ENCODE measurements at places on chromosomes 6 and 20.
A peak's percentile ranks its signal among the peaks of the same experiment; 100 is the strongest.

- peak; percentile 32 for DNase-seq
These were observed 297.9 kb downstream of the UTRN start for GRCh38 chr6:144582939-144583613.

- DNase-seq, result no peak
These were observed 17.1 kb upstream of the IGF2R start for GRCh38 chr6:159951772-159952171.

GRCh38 chr6:113526553-113526952, 330.6 kb upstream of the MARCKS start:
- no peak for DNase-seq

- DNase-seq, result no peak
These were observed 44.6 kb downstream of the DPPA5 start for GRCh38 chr6:73309535-73309784.

- DNase-seq, result no peak
These were observed 26.0 kb downstream of the FAM229B start for GRCh38 chr6:112113431-112113830.

DNA sequence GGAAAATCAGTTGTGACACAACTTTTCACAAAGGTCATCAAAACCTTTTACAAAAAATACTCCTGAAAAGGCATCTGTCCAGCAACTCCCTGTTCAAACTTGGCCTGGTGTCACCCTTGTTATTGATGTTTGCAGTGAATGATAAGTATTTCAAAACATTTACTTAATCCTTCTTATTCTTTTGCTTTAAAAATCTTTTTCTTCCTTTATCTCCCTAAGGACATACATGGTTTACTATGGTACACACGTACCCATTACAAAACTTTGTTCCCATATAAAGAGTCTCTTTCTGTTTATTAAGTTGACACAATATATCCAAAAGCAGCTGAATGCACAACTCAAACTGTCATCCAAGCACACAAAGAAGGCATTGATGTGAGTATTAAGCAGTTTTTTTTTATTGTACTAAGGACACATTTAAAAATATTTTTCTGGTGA, 17.5 kb downstream of the GSTA2 start:
- no peak for DNase-seq

- DNase-seq, result peak; percentile 26
These were observed 236.3 kb upstream of the ZNF217 start for GRCh38 chr20:53829724-53830521.

- DNase-seq, result peak; percentile 40
These were observed 21.5 kb downstream of the COL9A3 start for GRCh38 chr20:62838128-62838891.

DNA sequence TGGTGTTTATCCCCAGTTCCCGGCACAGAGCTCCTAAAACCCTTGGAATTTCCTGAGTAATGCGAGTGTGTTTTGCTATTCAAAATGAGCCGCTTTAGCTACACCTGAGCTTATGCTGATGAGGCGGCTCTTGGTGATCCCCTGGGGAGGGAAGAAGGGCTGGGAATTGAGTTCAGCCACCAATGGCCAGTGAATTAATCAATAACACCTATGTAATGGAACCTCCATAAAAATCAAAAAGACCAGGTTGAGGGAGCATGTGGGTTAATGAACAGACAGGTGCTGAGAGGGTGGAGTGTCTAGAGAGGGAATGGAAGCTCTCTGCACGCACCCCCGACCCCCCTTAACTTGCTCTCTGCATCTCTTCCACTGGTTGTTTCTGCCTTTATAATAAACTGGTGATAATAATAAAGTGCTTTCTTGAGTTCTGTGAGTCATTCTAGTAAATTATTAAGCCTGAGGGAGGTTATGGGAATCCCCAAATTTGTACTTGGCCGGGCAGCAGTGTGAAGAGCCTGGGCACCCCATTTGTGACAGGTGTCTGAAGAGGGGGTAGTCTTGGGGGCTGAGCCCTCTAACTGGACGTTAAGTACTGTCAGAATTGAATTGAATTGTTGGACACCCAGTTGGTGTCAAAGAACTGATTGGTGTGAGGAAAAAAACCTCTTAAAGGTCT, 24.6 kb upstream of the SERPINB1 start:
- no peak for DNase-seq

- peak; percentile 56 for DNase-seq
These were observed 94.2 kb downstream of the RREB1 start for GRCh38 chr6:7201732-7202541.

GRCh38 chr20:39222101-39222500, 260.0 kb downstream of the DHX35 start:
- DNase-seq, result no peak

GRCh38 chr6:159805440-159806020, 5.5 kb downstream of the PNLDC1 start:
- no peak for DNase-seq

GRCh38 chr6:138278326-138278725, 60.0 kb upstream of the PBOV1 start:
- DNase-seq, result no peak

- DNase-seq, result no peak
These were observed 97.4 kb downstream of the TMEM170B start for GRCh38 chr6:11634948-11635347.

GRCh38 chr6:73542891-73543290, 22.1 kb upstream of the EEF1A1 start:
- DNase-seq, result no peak

GRCh38 chr6:148448369-148449012, 105.9 kb downstream of the SASH1 start:
- no peak for DNase-seq

DNA sequence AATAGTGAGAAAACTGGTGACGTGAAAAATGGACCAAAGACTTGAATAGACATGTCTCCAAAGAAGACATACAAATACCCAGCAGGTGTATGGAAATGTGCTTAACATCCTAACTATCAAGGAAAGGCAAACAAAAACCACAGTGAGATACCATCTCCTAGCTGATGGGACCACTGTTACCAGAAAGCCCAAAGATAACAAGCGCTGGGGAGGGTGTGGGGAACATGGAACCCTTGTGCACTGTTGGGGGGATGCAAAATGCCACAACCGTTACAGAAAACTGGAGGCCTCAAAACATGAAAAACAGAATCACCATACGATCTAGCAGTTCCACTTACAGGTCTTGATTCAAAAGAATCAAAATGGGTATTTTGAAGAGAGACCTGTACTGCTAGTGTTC, 19.8 kb upstream of the RBM38 start:
- DNase-seq, result no peak

DNA sequence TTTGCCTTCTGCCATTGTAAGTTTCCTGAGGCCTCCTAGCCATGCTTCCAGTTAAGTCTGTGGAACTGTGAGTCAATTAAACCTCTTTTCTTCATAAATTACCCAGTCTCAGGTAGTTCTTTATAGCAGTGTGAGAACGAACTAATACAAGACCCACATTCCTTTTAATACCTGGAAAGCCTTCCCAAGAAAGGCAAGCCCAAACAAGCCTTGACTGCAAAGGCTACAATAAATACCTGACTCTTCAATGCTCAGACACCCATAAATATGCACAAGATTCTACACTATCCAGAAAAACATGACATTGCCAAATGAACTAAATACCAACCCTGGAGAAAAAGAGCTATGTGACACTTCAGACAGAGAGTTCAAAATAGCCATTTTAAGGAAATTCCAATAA, 338.8 kb downstream of the HAO1 start:
- no peak for DNase-seq

DNA sequence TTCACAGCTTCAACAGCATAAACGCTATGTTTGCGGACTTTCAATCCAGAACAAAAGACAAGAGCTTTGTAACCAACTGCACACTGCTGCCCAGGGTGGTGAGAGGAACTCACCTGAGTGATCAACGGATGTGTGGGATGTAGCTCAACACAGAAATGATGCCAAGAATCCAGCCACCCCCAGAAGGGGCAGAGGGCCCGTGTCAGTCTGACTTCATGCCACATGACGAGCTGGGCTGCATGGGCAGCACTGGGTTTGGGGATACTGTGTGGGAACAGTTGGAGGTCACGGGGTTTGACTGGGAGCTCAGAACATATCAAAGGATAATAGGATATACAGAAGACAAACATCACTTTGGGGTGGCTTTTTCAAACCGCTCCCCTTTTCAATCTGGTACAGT, 79.4 kb upstream of the TRAF3IP2 start:
- no peak for DNase-seq

DNA sequence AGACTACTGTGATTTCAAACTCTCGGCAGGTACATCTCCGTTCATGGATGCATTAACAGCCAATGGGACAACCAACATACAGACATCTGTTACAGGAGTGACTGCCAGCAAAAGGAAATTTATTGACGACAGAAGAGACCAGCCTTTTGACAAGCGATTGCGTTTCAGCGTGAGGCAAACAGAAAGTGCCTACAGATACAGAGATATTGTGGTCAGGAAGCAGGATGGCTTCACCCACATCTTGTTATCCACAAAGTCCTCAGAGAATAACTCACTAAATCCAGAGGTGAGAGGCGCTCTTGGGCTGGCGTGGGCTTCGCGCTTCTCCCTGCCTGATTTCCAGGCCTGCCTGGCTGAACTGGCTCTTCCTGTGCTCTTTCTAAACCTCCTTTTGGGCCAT, 68.4 kb downstream of the RPP40 start:
- no peak for DNase-seq

- no peak for DNase-seq
These were observed 28.4 kb downstream of the COL19A1 start for GRCh38 chr6:69894578-69895347.

- no peak for DNase-seq
These were observed 171.1 kb downstream of the ADAT2 start for GRCh38 chr6:143279385-143279784.

GRCh38 chr20:58014628-58015315, 213.7 kb downstream of the ANKRD60 start:
- DNase-seq, result no peak

GRCh38 chr6:83707829-83708545, 914 bp downstream of the SNAP91 start:
- DNase-seq, result no peak

- peak; percentile 83 for DNase-seq
These were observed 3.5 kb upstream of the HIVEP1 start for GRCh38 chr6:12008366-12009179.

DNA sequence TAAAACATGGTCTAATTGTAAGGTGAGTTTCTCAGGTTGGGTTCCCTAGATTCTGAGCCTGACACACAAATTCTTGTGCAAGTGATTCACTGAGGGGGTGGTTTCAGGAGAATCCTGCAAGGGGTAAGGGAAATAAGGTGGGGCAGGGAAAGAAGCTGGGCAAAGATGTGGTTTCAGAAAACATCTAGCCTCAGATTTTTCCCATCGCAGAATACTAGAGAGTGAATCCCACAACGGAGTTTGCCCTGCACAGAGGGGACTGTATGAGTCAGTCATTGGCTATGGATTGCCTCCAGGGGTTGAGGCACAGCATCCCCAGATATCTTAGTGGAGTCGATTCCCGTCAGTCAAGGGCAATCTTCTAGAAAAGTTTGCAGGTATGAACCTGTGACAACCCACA, 65.2 kb downstream of the PRL start:
- no peak for DNase-seq

DNA sequence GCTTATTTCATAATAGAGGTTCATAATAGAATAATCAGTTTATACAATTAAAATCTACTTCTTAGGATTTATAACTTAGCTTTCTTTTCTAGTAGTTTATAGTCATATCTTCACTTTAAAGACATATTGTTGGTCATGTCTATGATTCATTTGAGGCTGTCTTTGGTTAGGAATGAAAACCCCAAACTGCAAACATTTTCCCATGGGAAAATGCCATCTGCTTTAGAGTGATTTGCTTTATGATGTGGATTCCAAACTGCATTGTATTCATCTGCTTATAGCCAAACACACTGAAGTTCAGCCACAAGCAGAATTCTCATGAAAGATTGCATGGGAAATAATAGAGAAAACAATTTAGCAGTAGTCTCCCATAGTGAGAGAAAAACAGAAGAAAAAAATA, 128.0 kb downstream of the RFPL4B start:
- no peak for DNase-seq

GRCh38 chr20:24289737-24290481, 179.5 kb upstream of the SYNDIG1 start:
- no peak for DNase-seq
